Ammon's horn (tissue), 1 donor: ENCODE measurements at places on chromosomes 5 and 9.

GRCh38 chr9:94568972-94569712 lies 14.3 kb downstream of the PCAT7 start:
- no peak for DNase-seq

DNA sequence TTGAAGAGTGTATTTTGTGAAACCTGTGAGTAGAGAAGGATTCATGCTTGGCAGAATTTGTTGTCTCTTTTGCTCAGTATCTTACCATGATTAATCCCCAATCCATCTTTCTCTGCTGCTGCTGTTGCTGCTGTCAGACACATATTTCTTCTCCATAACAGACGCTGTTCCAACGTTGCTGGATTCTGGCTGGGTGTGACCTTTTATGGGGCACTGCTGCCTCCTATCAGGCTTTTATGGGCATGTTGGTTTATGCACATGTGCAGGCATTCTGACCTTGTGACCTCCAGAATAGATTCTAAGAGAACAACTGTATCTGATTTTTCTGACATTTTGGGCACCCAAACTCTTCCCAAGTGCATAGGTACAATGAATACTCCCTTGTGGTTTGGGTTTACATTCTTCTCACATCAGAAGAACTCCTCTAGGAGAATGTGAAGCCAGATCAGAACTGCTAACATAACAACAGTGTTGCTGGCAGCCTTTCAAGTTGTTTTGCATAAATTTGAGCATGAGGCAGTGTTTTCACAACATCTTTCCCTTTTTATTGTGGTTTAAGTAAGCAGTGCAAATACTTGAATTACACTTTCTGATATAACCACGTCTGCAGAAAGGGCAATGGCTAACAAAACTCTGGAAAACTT lies 9.2 kb upstream of the ISL1 start:
- no peak for DNase-seq

DNA sequence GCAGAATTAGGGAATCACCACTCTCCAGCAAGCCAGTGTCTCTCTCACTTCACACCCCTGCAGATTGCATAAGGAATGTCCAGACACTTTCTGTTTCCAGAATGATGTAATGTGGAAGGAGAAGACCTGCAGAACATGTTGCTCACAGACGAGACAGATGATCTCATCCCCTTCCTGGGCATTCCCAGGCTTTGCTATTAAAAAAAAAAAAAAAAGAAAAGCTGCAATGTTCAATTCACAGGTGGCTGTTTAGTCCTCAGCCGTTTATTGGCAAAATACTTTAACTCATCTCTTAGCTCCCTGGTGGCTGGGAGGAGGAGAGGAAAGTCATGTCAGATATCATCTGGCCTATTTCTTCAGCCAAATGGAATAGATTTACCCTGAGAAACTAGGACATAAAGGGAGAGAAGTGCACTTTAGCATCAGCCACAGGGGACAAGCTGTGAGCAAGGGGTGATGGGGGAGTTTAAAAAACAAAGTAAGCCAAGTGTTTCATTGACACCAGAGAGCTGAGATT lies 95.9 kb upstream of the TNC start:
- DNase-seq = no peak

DNA sequence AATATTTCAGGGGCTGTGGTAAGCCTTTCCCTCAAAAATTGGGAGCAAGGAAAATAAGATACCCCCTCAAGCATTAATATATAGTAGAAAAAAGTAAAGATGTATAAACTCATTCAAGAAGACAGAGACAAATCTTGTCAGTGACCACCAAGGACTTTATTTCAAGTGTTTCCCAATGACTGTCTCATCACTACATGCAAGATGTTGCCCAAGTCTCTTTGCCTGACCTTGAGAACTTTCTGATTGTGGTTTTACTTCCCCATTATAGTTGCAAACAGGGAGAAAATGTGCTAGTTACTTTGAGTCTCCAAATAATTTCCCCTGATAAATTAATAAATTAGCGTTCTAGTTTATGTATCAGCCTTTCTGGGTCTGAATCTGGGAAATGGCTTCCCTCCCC lies 4.0 kb upstream of the SLC46A2 start:
- DNase-seq = no peak

GRCh38 chr9:125732562-125732961 lies 14.6 kb upstream of the PBX3 start:
- no peak for DNase-seq

- no peak for DNase-seq
Measured at GRCh38 chr5:116475338-116475737, 99.3 kb downstream of the SEMA6A start.

DNA sequence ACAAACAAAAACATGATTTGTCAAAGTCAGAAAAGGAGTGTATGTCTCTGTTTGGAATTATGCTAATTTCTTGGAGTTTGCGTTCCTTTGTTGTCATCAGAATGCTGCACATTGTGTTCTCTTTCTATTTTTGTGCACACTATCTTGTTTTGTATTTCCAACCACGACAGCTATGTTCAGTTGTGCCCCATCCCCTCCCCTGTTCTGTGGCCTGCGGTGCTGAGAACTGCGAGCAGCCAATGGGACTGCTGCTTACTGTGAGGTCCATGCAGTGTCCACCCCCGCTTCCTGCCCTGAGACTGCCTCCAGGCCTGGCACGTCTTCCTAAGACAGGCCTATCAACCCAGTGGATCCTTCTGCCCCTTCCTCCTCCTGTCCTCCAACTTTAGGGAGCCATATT lies 76.8 kb downstream of the PALM2AKAP2 start:
- DNase-seq = peak; percentile 98

DNA sequence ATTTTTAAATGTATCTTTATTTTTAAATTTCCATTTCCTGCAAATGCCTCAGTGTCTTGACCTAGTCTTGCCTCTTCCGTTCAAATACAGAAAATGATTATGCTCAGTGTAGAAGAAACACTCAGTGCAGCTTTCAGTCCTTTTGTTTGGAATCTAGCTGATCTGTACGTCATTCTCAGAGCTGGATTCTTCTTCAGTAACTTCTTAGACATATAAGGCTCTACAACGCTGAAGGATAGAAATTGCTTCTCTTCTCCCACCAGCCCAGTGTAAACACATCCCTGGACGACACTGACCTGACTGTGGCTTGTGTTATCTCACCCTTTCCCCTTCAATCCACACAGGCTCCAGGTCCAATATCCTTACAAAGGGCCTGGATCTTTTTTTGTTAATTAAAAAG lies 3.2 kb upstream of the ALDH1B1 start:
- DNase-seq = no peak

DNA sequence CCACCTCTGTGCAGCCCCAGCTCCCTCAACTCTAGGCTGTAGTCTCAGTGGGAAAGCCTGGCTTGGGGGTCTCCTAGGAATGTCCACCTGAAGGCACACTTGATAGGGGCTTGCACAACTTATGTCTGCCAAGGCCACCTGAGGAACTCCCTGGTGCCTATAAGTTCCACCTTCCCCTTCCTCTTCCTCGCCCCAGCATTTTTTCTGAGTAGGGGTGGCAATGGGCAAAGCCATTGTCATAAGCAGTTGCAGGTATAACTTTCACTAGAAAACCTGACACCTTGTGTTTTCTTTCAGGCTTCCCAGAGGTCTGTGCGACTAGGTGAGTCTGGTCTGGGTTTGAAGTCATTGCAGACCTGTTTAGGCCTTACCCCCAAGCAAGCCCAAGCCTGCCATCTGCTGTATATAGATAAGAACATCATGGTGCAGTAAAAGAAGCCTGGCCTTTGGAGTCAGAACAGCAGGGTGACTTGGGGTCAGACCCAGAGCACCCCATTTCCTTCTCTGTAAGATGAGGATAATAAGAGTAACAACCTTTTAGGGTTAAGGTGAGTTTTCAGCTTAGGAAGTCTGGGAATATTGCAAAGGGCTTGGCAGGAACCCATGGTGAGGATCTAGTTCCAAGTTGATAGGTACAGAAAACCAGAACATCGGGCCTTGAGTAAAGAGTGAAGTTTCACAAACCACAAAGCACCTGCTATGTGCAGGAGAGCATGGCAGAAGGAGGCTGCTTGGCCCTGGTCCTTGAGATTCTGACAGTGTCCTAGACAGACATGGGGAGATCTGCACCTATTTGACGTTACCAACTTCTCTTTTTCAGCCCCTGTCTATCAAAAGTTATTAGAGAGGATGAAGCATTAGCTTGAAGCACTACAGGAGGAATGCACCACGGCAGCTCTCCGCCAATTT lies 33.8 kb downstream of the TGFBI start:
- DNase-seq = no peak

DNA sequence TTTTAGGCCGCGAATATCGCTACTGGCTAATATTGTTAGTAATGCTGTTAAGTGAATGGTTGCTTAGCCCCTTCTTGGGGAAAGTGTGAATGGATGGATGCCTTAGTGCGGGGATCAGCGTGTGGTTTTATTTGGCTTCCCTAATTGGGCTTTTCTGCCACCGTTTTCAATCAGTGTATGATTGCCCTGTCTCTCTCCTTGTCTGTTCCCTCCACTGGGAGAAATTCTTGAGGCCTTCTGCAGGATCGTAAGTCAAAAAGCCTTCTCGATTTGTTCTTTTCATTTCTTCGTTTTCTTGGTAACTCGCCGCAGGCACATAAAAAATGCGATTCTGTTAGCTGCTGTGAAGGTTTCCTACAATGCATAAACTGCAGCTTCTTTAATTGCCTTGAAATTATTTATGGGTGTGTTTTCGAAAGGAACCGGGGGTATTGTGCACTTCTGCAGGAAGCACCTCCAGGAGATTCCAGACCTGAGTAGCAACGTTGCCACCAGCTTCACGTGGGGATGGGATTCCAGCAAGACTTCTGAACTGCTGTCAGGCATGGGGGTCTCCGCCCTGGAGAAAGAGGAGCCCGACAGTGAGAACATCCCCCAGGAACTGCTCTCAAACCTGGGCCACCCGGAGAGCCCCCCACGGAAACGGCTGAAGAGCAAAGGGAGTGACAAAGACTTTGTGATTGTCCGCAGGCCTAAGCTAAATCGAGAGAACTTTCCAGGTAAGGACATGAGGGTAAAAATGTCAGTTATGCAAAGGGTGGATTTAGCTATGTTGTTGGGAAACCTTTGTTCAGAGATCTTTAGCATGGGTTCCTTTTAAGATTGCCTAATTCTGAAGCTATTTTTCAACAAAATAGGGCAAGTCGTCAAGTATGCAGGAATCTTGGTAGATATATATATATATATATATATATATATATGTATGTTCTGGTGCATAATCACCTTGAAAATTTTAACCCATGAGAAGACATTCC lies 700 bp downstream of the SKP2 start:
- no peak for DNase-seq

DNA sequence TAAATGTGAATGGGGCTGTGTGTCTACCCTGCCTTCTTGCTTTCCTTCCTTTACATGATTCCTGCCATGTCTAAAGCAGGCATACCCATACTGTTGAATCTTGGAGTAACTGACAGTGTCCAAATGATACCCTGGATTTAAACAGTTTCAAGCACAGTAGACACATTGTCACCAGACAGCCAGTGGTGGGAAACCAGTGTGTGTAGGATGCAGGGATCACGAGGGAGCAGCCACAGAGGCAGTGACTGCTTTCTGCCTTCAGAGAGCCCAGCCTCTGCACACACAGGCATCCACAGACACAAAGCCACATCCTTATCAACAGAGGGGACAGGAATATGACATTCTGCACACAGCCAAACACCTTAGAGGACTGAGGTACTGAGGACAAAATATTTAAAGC lies 184.2 kb upstream of the TBCA start:
- peak; percentile 77 for DNase-seq

DNA sequence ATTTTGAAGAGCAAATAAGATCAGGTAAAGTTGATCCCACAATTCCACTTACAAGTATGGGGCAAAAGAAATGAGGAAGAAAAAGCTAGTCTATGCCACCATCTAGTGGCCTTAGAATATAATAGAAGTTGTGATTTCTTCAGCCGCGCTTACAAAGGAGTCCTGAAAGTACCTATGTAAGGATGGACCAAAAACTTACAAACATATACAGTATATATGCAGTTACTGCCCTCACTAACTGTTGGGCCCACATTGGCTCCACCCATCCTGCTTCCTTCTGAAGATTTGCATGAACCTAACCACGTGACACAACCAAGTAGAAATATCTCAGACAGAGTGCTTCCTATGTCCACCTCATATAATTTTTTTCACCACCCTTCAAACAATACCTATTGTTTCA lies 11.7 kb upstream of the OR13D1 start:
- DNase-seq = peak; percentile 55

GRCh38 chr9:100586093-100586492 lies 8.2 kb downstream of the CAVIN4 start:
- DNase-seq = no peak

GRCh38 chr9:34087370-34087769 lies 38.7 kb upstream of the UBAP2 start:
- DNase-seq = no peak

DNA sequence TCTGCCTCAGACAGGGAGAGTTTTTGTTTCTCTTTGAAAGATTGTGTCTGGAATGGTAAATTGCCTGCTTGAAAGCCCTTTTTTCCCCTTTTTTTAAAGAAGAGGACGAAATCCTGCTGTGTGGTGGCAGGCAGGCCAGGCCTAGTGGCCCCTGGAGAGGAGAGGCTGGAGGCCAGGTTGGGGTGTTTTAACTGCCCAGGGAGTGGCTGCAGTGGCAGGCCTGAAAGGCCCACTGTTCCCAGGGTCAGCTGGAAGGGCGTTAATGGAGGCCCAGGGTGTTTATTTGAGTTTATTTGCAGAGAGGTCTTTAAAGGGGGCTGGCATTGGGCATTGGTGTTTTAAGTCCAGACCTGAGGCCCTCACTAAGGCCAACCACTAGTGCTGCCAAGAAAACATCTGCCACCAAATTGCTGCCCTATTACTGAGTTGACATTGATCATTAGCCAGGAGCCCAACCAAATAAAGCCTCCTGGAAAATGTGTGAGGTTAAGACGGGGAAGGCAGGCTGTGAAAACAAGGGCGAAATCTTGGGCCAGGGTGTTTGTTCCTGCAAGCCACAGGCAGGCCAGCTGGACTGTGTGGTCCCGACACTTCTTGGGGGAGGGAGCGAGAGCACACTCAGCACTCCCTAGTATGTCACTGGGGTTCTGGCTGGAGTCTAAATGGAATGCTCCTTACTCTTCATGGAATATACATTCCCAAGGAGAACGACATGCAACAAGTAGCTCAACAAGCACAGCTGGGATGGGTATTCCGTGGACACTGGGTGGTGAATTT lies 5.0 kb downstream of the JADE2 start:
- peak; percentile 69 for DNase-seq

- DNase-seq = no peak
Measured at GRCh38 chr9:93633492-93634221, 57.3 kb downstream of the PHF2 start.

DNA sequence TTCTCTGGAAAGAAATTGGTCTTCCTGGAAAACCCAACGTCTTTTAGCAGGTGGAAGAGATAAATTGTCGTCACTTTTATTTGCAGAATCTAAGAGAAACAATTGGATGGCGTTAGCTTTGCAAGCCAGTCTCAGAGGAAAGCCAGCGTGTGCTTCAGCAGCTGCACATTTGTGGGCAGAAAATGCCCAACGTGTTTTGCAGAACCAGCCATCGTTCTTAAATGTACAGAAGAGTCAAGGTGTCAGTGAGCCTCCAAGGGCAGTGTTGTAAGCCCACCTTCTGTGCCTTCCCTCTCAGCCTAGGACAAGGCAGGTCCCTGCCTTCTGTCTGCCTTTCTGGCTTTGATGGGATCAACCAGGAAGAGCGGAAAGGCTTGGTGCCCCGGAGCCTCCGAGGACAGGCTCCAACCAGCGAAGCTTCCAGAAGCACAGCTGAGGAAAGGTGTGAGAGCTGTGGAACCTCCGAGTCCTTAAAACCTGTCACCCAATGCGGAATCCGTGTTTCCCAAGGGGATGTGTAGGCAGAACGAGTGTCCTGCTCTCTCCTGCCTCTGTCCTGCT lies 116.0 kb upstream of the IRX2 start:
- no peak for DNase-seq
